ENCODE measurements at places on chromosomes 5 and 9. TPM values are rescaled to one million over a fixed set of nuclear protein-coding genes. Genes with fewer than 3 reads are reported as not detected.

Gene CARD9
- total RNA-seq, result 7.0 TPM

- no peaks in the 10 kb centered on the region for H3K27me3 ChIP-seq
- no peak overlapping the region for H3K4me3 ChIP-seq
- no peak overlapping the region for H3K27ac ChIP-seq
- no peaks in the 10 kb centered on the region for H3K4me1 ChIP-seq
- no peak for DNase-seq
Measured at GRCh38 chr5:1772634-1773033, 27.0 kb downstream of the MRPL36 start.

DNA sequence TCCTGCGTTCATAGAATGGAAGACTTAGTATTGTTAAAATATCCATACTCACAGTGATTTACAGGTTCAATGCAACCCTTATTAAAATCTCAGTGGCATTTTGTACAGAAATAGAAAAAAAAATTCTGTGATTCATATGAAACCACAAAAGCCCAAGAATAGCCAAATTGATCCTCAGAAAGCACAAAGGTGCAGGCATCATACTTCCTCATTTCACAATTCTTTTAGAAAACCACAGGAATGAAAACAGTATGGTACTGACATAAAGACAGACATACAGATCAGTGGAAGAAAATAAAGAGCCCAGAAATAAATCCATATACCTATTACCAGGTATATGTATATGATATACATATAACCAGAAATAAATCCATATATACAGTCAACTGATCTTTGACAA is 86.8 kb upstream of the MEGF10 start:
- no peak overlapping the region for H3K27ac ChIP-seq
- no peaks in the 10 kb centered on the region for H3K36me3 ChIP-seq
- H3K4me3 ChIP-seq, result no peak overlapping the region

GRCh38 chr5:8462565-8462964 is 593.6 kb downstream of the MTRR start:
- no peaks in the 10 kb centered on the region for H3K27me3 ChIP-seq
- H3K4me3 ChIP-seq, result no peak overlapping the region
- H3K4me1 ChIP-seq, result no peaks in the 10 kb centered on the region
- peaks cover 4% of the 10 kb centered on the region for H3K36me3 ChIP-seq
- no peak for DNase-seq
- H3K27ac ChIP-seq, result no peak overlapping the region

DNA sequence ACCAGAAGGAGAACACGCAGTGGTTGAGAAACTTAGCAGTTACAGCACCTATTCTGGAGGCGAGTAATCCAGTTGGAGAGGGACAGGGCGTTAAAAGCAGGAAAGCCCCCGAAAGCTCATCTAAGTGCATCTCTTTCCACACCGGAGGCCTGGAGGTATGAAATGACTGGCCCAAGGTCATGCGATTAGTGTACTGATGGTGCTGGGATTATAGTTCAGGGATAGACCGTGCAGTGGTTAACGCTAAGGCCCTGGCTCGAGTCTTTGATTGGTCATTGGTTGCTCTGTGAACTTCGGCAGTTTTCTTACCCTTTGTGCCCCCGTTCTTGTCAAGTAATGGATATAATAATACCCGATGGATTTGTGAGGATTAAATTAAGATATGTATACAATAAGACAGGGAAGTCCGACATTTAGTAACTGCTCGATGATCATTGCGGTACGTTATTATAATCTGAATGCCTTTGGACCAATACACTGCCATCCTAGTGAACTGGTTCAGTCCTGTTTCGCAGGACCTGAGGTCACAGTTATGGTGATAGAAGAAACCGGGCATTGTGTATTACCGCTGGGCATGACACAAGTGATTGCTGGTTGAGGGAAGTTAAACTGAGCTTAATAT is 960 bp downstream of the CANX start:
- H3K4me1 ChIP-seq, result peaks cover 10% of the 10 kb centered on the region
- no peaks in the 10 kb centered on the region for H3K27me3 ChIP-seq
- peak overlapping the region; percentile 89 for H3K27ac ChIP-seq
- H3K36me3 ChIP-seq, result peaks cover 2% of the 10 kb centered on the region
- peak overlapping the region; percentile 82 for H3K4me3 ChIP-seq

GRCh38 chr9:18610956-18611355 is 137.0 kb downstream of the ADAMTSL1 start:
- no peak for DNase-seq
- no peaks in the 10 kb centered on the region for H3K36me3 ChIP-seq
- H3K27ac ChIP-seq, result no peak overlapping the region
- H3K4me1 ChIP-seq, result no peaks in the 10 kb centered on the region
- H3K4me3 ChIP-seq, result no peak overlapping the region
- no peaks in the 10 kb centered on the region for H3K27me3 ChIP-seq

- H3K27ac ChIP-seq, result no peak overlapping the region
- DNase-seq, result no peak
- no peaks in the 10 kb centered on the region for H3K27me3 ChIP-seq
- H3K4me1 ChIP-seq, result no peaks in the 10 kb centered on the region
Measured at GRCh38 chr9:77933976-77934375, 97.6 kb downstream of the GNAQ start.

- no peak for DNase-seq
- H3K36me3 ChIP-seq, result no peaks in the 10 kb centered on the region
- H3K4me3 ChIP-seq, result no peak overlapping the region
- H3K27ac ChIP-seq, result no peak overlapping the region
- H3K27me3 ChIP-seq, result no peaks in the 10 kb centered on the region
- H3K4me1 ChIP-seq, result no peaks in the 10 kb centered on the region
Measured at GRCh38 chr5:123427281-123427680, 4.1 kb upstream of the CEP120 start.

- no peak for DNase-seq
- peaks cover 36% of the 10 kb centered on the region for H3K36me3 ChIP-seq
- no peak overlapping the region for H3K27ac ChIP-seq
- no peaks in the 10 kb centered on the region for H3K27me3 ChIP-seq
Measured at GRCh38 chr5:132895719-132896305, 22.3 kb downstream of the LEAP2 start.

- no peak overlapping the region for H3K27ac ChIP-seq
- no peaks in the 10 kb centered on the region for H3K36me3 ChIP-seq
- DNase-seq, result no peak
- H3K4me3 ChIP-seq, result no peak overlapping the region
- H3K4me1 ChIP-seq, result no peaks in the 10 kb centered on the region
- H3K27me3 ChIP-seq, result no peaks in the 10 kb centered on the region
Measured at GRCh38 chr5:136311999-136312398, 53.3 kb downstream of the TRPC7 start.
